ENCODE measurements at places on chromosomes 4 and X. TPM values are rescaled to one million over a fixed set of nuclear protein-coding genes. Genes with fewer than 3 reads are reported as not detected.

QRFPR gene
- total RNA-seq = 0.68 TPM

FAAH2 gene
- 6.9 TPM for total RNA-seq

HAND2 gene
- 69.7 TPM for total RNA-seq

PLAC1 gene
- total RNA-seq = 0.24 TPM

PLRG1 gene
- 63.9 TPM for total RNA-seq

NAP1L3 gene
- 37.9 TPM for total RNA-seq

IL15 gene
- 2.8 TPM for total RNA-seq

PPP4R3C gene
- total RNA-seq = not detected

OTUD6A gene
- not detected for total RNA-seq

FAT1 gene
- 156 TPM for total RNA-seq

HS6ST2 gene
- 18.5 TPM for total RNA-seq

UCP1 gene
- total RNA-seq = not detected

ANKRD50 gene
- 37.4 TPM for total RNA-seq

NKX3-2 gene
- total RNA-seq = 0.32 TPM

PDE6B gene
- total RNA-seq = 17.3 TPM

PRR32 gene
- total RNA-seq = not detected

PAGE4 gene
- not detected for total RNA-seq

MND1 gene
- total RNA-seq = 4.3 TPM

HMGB2 gene
- total RNA-seq = 50.9 TPM

F11 gene
- total RNA-seq = 19.4 TPM

COPS4 gene
- 56.7 TPM for total RNA-seq

ETNPPL gene
- total RNA-seq = 2.4 TPM

IQSEC2 gene
- 8.4 TPM for total RNA-seq

MAGEC1 gene
- total RNA-seq = not detected

RRH gene
- total RNA-seq = not detected

CWH43 gene
- not detected for total RNA-seq

CNKSR2 gene
- 10.3 TPM for total RNA-seq

UGDH gene
- 337 TPM for total RNA-seq

VEGFD gene
- 0.76 TPM for total RNA-seq

ADH7 gene
- not detected for total RNA-seq

CENPI gene
- 6.3 TPM for total RNA-seq

NOX1 gene
- total RNA-seq = 3.0 TPM

RAB39B gene
- 1.00 TPM for total RNA-seq

DUX4 gene
- total RNA-seq = not detected

Data from hepatocyte (in vitro differentiated cells).